ENCODE measurements at places on chromosomes 5 and 9.
A peak's percentile ranks its signal among the peaks of the same experiment; 100 is the strongest.

GRCh38 chr5:9344751-9345240 lies 201.1 kb downstream of the SEMA5A start:
- no peak for DNase-seq

- DNase-seq: no peak
Observed at GRCh38 chr5:56346741-56347535, 113.8 kb upstream of the ANKRD55 start.

DNA sequence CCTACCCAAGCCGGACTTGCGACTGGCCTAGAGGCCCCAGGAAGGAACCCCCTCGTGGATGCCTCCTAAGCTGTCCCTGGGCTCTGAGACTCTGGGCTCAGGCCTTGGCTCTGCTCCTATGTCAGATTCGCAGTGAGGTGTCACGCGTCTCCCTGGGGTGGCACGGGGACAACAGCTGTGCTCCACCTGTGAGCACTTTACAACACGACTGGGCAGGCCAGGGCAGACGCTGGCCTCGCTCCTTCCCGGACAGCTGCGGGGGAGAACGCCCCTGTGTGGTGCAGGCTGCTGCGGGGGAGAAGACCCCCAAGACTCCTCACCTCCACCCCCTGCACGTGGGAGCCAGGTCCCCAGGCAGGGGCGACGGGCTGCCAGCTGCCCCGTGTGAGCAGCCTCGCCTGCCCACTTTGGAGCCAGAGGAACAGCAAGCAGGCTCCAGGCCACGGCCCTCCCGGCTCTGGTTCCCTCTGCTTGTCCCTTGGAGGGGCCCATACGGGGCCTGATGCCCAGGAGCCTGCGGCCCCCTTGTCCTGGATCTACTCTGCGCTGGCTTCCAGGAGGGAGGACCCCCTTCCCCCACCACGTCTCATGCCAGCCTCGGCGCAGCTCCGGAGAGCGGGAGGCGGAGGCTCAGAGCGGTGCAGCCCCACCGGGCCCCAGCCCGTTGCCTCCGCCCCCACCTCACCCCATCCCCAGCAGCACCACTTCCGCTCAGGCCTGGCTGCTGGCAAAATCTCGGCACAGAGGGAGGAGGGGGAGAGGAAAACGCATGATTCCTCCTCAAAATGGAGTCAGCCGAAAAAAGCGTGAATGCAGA lies 36.0 kb downstream of the SARDH start:
- DNase-seq: no peak

- no peak for DNase-seq
Observed at GRCh38 chr5:34663771-34664496, 7.8 kb downstream of the RAI14 start.

GRCh38 chr5:151947931-151948608 lies 23.4 kb upstream of the GLRA1 start:
- no peak for DNase-seq

- DNase-seq: no peak
Observed at GRCh38 chr9:24932785-24933184, 387.1 kb upstream of the IZUMO3 start.

GRCh38 chr9:126420643-126421564 lies 94.3 kb downstream of the MVB12B start:
- no peak for DNase-seq

GRCh38 chr9:134396825-134397224 lies 70.6 kb downstream of the RXRA start:
- DNase-seq: no peak

- no peak for DNase-seq
Observed at GRCh38 chr5:104646416-104646815, 1083.8 kb upstream of the NUDT12 start.

- DNase-seq: no peak
Observed at GRCh38 chr5:116145416-116145815, 60.6 kb downstream of the COMMD10 start.

GRCh38 chr5:157478726-157479125 lies 18.7 kb downstream of the NIPAL4 start:
- no peak for DNase-seq

DNA sequence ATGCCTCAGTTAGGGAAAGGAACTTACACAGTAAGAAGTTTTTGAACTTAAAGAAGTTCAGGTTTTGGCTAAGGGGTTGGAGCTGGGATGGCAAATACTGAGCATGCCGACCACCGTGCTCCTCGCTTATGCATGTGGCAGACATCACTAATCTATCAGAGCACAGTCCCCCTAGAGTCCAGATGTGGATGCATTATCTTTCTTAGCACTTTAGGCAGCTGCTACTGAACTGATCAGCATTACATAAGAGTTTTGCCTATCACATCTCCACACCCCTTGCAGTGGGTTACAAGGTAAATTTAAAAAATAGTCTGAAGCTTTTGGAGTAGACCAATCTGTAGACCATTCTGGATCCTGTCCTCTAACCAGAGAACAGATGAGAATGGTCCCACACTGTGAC lies 22.4 kb downstream of the MACIR start:
- DNase-seq: no peak

GRCh38 chr5:6831678-6832671 lies 118.7 kb downstream of the TENT4A start:
- no peak for DNase-seq

DNA sequence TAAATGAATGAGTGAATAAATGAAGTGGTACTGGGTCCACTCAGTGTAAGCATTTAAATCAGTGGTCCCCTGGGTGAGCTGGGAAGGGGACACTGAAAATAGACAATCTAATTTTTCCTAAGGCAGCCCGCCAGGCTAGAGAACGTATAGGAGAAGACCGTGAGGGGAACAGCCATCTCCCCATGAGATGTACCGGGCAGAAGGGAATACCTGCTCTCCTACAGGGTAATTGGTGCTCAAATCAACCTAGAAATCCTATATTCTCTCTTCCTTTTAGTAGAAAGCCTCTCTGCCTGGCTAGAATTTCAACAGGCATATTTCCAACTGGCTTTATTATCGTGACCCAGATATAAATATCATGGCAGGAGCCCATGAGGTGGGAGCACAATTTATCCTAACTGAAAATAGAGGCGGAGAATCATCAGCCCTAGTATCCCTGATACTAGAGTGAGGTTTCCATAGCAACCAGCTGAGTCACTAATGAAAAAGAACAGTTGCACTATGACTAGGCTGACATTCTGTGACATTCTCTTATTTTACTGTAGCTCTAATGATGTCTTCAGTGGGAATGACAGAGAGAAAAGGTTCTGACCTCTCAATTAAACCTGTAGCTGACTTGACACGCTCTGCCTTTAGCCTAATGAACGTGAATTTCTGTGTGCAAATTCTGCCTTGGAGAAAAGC lies 96.5 kb upstream of the CAST start:
- peak; percentile 37 for DNase-seq

GRCh38 chr5:148060881-148061280 lies 2.9 kb upstream of the SPINK5 start:
- no peak for DNase-seq

GRCh38 chr5:141371572-141372475 lies 1.8 kb downstream of the PCDHGB3 start:
- no peak for DNase-seq

GRCh38 chr9:127968042-127968441 lies 12.7 kb downstream of the EEIG1 start:
- DNase-seq: no peak

DNA sequence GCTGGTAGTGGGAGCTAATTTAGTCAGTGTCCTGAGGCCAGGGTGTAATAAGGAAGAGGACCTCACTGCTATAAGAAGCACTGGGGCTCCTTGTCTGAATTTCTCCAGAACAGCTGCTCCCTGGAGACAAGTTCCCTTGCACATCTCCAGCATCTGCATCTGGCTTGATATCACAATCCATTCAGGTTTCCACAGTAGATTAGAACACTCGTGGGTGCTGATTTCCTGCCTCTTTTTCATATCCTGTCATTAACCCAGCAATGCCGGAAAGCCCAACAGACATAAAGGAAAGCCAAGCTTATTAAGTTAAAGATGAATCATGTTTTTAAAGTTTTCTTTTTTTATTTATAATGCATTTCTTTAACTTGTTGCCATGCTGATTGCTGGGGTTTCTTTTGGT lies 232.3 kb upstream of the WWC1 start:
- DNase-seq: no peak

- no peak for DNase-seq
Observed at GRCh38 chr5:58117542-58117941, 342.3 kb downstream of the PLK2 start.

- no peak for DNase-seq
Observed at GRCh38 chr9:10899509-10899908, 286.7 kb upstream of the PTPRD start.

DNA sequence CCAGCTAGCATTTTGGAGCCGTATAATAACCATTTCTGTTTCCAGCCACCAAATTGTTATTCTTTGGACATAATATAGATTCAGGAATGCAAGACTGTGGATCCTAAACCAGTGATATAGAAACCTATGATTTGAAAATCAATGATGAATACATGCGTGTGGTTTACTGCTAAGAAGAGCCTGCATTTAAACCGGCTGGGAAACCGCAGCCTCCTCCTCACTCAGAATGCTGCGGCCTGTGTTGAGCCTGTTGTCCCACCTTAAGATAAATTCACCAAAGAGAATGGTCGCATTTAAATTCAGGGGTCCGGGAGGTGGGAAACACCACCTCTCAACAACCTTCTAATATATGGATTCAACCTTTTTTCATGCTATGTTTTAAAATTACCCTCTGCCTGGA lies 148.0 kb downstream of the MEF2C start:
- DNase-seq: no peak

- DNase-seq: no peak
Observed at GRCh38 chr9:89815903-89816573, 211.2 kb downstream of the GADD45G start.

All from smooth muscle cell of the brain vasculature (primary cell).